Activated naive CD8-positive, alpha-beta T cell treated with anti-CD3 and anti-CD28 coated beads, Interleukin-2, amount 10 ng/mL, durations not matched to agents 7 days and 5 days (primary cell): ENCODE measurements at places on chromosomes 1 and 21. TPM values are rescaled to one million over a fixed set of nuclear protein-coding genes. Genes with fewer than 3 reads are reported as not detected.

DNA sequence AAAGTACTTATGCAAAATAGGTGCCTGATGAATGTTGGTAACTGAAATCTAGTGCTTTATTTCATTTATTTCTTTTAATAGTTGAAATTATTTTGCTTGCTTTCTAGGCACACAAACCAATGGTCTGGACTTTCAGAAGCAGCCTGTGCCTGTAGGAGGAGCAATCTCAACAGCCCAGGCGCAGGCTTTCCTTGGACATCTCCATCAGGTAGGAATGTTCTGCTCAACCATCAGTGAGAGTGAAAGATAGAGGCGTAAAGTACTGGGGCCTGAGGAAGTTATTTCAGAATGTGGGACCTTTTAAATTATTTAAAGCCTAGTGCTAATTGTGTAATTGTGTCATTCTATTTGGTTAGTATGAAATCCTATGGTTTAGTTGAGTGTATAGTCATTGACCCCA, 144.7 kb downstream of the POU2F1 start:
- no peak overlapping the region for H3K4me3 ChIP-seq
- no peaks in the 10 kb centered on the region for H3K27me3 ChIP-seq
- H3K27ac ChIP-seq = no peak overlapping the region
- H3K4me1 ChIP-seq = peaks cover 1% of the 10 kb centered on the region

DNA sequence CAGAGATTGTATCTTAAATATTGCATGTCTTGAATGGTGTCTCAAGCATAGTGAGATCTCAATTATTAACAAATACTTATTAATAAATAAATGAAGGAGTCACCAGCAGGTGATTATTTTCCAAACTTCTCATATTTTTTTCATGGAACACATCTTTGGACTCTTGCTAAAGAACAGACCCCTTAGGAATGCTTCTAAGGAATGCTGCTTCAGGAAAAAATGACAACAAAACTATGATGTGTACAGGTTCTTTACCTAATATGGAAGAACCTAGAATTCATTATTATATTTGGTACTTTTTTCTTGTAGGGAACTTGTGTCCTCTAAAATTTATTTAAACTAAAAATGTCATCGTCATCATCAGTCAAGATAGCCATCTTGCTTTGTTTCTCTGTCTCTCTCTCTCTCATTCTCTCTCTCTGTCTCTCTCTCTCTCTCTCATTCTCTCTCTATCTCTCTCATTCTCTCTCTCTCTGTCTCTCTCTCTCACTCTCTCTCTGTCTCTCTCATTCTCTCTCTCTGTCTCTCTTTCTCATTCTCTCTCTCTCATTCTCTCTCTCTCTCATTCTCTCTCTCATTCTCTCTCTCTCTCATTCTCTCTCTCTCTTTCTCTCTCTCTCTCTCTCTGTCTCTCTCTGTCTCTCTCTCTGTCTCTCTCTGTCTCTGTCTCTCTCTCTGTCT, 63.0 kb upstream of the ETS2 start:
- no peaks in the 10 kb centered on the region for H3K36me3 ChIP-seq
- DNase-seq = no peak
- peaks cover 1% of the 10 kb centered on the region for H3K27me3 ChIP-seq
- H3K27ac ChIP-seq = no peak overlapping the region

GRCh38 chr1:210294999-210295745, 33.5 kb upstream of the HHAT start:
- H3K27ac ChIP-seq = no peak overlapping the region
- H3K4me3 ChIP-seq = no peak overlapping the region

- no peaks in the 10 kb centered on the region for H3K27me3 ChIP-seq
- peaks cover 50% of the 10 kb centered on the region for H3K36me3 ChIP-seq
- no peak for DNase-seq
- peak overlapping the region; percentile 50 for H3K4me3 ChIP-seq
- H3K27ac ChIP-seq = peak overlapping the region; percentile 65
- H3K4me1 ChIP-seq = peaks cover 40% of the 10 kb centered on the region
Observed at GRCh38 chr1:111647736-111648135, 28.1 kb downstream of the RAP1A start.

- peaks cover 5% of the 10 kb centered on the region for H3K27me3 ChIP-seq
- no peak overlapping the region for H3K4me3 ChIP-seq
- no peak overlapping the region for H3K27ac ChIP-seq
- peaks cover 18% of the 10 kb centered on the region for H3K4me1 ChIP-seq
- no peaks in the 10 kb centered on the region for H3K36me3 ChIP-seq
Observed at GRCh38 chr21:45816794-45817193, 164.8 kb upstream of the COL6A1 start.

GRCh38 chr1:160636076-160636475, 10.8 kb downstream of the SLAMF1 start:
- DNase-seq = no peak
- no peak overlapping the region for H3K4me3 ChIP-seq
- H3K27ac ChIP-seq = no peak overlapping the region
- no peaks in the 10 kb centered on the region for H3K27me3 ChIP-seq
- peaks cover 75% of the 10 kb centered on the region for H3K4me1 ChIP-seq
- H3K36me3 ChIP-seq = peaks cover 70% of the 10 kb centered on the region

HES5 gene
- not detected for total RNA-seq

DNA sequence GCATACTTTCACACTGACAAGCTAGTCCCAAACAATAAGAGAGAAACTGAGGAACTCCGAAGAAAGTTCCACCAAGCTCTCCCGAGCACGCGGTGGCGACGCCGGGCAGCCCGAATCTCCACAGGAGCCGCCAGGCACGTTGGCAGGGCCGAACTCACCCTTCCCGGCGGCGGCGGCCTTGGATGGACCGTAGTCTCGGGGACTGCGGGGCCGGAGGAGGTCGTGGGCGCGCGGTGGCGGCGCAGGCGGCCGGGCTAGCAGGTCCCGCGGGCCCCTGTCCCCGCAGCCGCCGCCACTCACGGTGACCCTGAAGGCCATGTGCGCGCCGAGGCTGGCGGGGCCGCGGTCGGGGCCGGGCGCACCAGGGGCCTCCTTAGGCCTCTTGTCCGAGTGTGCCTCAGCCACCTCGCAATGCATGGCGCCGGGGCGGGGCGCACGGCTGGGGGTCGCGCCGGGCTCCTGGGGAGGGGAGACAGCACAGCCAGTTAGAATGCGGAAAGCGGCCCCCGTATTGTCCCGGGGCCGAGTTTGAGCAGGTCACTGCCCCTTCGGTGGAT, 1.2 kb downstream of the GLIS1 start:
- H3K36me3 ChIP-seq = peaks cover under 1% of the 10 kb centered on the region
- H3K4me3 ChIP-seq = peak overlapping the region; percentile 10
- H3K27ac ChIP-seq = no peak overlapping the region
- peak; percentile 36 for DNase-seq
- H3K27me3 ChIP-seq = peaks cover 58% of the 10 kb centered on the region
- H3K4me1 ChIP-seq = no peaks in the 10 kb centered on the region

PTPRC gene
- total RNA-seq = 854 TPM

DNA sequence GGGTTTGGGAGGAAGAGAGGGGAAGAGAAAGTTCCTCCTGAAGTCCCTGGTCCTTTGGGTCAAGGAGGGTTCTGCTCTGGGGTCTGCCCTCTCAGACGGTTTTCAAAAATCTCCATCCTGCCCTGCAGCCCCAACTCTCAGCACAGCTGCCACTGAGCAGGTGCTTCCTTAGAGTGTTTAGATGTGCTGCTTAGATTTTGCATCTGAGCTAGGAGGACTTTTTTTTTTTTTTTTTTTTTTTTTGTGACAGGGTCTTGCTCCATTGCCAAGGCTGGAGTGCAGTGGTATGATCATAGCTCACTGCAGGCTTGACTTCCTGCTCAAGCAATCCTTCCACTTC, 324.9 kb upstream of the POU3F1 start:
- no peaks in the 10 kb centered on the region for H3K4me1 ChIP-seq
- H3K27ac ChIP-seq = no peak overlapping the region
- H3K27me3 ChIP-seq = peaks cover 13% of the 10 kb centered on the region
- no peak for DNase-seq
- H3K36me3 ChIP-seq = no peaks in the 10 kb centered on the region

DNA sequence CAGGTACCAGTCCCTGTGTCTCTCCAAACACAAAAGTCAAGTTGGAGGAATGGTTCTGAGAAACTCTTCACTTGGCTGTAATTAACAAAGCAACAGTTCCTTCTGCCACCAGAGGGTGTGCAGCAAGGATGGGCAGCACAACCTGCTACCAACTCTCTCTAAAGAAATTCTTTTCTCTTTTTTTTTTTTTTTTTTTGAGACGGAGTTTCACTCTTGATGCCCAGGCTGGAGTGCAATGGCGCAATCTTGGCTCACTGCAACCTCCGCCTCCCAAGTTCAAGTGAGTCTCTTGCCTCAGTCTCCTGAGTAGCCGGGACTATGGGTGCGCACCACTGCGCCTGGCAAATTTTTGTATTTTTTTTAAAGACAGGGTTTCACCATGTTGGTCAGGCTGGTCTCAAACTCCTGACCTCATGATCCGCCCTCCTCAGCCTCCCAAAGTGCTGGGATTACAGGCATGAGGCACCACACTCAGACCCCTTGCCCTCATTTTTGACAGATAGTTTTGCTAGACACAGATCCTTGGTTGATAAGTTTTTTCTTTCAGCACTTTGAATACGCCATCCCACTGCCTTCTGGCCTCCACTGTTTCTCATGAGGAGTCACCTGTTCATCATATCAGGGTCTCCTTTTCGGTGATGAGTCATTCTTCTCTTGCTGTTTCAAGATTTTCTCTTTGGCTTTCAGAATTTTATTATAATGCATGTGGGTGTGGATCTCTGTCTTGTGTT, 12.1 kb upstream of the DEGS1 start:
- peaks cover 41% of the 10 kb centered on the region for H3K4me1 ChIP-seq
- H3K27ac ChIP-seq = peak overlapping the region; percentile 77
- H3K36me3 ChIP-seq = peaks cover 12% of the 10 kb centered on the region
- peaks cover 10% of the 10 kb centered on the region for H3K27me3 ChIP-seq
- DNase-seq = no peak

CEP104 gene
- total RNA-seq = 44.6 TPM
